ENCODE measurements at places on chromosomes 12 and 14. TPM values are rescaled to one million over a fixed set of nuclear protein-coding genes. Genes with fewer than 3 reads are reported as not detected.

RDH5 gene
- 51.1 TPM for total RNA-seq

GRCh38 chr14:32492457-32492856 is 163.4 kb downstream of the AKAP6 start:
- DNase-seq, result no peak

ANO2 gene
- total RNA-seq, result 30.8 TPM

DNA sequence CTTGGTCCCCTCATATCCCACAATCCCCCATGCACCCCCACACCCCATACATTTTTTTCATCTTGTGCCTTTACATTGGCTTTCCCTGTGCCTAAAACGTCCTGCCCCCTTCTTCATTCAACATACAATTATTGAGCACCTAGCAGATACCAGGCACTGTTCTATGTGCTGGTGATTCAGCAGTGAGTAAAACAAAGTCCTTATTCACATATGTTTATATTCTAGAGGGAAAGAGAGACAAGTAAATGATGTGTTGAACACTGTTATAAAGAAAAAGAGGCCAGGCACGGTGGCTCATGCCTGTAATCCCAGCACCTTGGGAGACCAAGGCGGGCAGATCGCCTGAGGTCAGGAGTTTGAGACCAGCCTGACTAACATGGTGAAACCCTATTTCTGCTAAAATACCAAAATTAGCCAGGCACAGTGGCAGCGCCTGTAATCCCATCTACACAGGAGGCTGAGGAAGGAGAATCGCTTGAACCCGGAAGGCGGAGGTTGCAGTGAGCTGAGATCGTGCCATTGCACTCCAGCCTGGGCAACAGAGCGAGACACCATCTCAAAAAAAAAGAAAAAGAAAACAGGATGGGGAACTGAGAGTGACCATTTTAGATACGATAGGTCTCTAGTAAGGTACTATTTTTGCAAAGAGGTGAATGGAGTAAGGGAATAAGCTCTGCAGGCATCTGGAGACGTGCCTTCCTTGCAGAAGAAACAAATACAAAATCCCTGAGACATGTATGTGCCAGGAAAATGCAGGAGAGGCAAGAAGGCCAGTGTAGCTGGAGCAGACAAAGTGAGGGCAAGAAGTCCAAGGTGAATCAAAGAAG is 12.2 kb downstream of the SLC7A7 start:
- DNase-seq, result no peak

GRCh38 chr12:62873826-62874448 is 61.0 kb downstream of the PPM1H start:
- DNase-seq, result no peak

ATP5MC2 gene
- total RNA-seq, result 152 TPM

DNA sequence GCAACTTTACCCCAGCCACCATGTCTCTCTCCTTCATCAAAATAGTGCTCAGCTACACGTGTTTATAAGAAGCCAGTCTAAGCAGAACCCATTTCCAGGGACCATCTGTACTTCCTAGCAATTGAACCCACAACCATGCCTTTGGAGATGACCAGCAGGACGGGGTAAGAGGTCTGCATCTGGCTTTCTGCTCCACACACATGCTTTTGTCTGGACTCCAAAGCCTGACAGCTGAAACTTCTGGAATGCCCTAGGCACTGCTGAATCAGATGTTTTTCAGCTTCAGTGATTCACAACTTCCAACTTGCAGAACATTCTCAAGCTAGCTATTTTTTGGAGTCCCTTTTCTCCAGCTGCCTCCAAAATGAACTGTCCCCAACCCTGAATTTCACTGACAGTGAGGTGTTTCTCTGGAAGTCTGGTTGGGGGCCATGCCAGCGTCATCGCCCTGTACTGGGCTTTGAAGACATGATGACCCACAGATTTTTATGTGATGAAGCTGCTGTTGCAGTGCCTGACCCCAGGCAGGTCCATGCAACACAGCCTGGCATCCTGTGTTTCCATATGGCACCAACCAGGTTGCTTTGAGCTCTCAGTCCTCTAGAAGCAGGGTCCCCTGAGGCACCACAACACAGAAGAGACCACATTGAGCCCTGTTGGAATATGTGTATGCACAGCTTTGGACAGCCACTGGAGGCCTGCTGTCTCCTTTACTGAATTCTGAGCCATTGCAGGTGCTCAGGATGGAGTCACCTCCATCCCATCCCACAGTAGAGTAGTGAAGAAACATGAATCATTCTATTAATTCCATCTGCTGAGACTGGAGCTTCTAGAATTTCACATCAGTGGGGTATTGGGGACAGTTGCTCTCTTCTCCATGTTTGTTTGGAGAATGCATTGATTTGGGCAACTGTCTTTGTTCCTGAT is 80.2 kb downstream of the NUAK1 start:
- DNase-seq, result no peak

- no peak for DNase-seq
These were observed 862 bp downstream of the PIP4K2C start for GRCh38 chr12:57591782-57592325.

GRCh38 chr14:81805785-81806184 is 272.1 kb upstream of the SEL1L start:
- no peak for DNase-seq

ACRBP gene
- 1.8 TPM for total RNA-seq

DNA sequence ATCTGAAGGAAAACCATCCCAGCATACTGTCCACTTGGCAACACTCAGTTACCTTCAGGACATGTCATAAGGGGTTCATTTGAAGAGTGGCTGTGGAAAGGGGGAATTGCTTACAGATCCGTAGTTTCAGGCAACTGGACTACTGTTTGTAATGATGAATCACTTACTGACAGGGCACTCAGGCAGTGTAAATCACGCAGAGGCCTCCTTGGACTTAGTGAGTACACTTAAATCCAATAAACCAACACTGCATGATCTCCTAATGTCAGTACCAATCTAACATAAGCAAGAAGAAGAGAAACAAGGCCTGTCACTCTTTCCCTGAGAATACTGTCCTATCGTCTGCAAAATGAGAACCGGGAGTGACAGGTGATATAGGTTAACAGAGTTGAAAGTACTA is 104.8 kb downstream of the TRAFD1 start:
- DNase-seq, result no peak

SVOP gene
- total RNA-seq, result not detected

TPH2 gene
- total RNA-seq, result not detected

Measured in aorta (tissue), 5 donors.